Panc1 (cell line): ENCODE measurements at places on chromosomes 16 and 17.

DNA sequence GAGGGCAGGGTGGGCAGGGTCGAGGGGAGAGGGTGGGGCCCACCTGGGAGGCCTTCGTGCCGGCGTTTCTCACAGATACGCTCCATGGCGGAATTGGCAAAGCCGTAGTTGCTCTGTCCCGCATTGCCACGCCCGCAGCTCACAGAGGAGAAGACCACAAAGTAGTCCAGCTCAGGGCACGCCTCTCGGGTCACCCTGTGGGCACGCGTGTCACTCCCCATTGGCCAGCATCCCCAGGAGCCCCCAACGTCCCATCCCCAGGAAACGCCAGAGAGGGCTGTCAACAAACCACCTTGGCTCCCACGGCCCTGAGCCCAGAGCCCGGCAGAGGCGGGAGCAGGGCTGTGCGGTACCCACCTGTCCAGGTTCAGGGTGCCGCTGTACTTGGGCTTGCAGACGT is 16.1 kb downstream of the FASN start:
- no peak for DNase-seq

GRCh38 chr17:260944-261343 is 79.5 kb upstream of the DOC2B start:
- DNase-seq: no peak

DNA sequence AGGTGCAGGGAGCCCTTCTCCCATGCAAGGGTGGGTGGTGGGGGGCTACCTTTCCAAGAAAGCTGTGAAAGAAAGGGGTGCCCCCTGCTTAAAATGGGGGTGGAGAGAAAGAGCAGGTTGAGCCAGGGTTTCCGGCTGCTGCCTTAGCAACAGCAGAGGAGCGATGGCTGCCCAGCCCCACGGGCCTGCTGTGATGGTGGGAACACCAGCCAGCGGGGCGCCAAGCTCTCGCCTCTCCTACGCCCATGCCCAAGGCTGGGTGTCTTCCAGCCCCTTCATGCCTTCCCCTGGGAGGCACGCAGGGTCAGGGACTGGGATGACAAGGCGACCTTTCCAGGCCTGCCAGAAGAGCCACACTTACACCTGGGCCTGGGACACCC is 3.0 kb downstream of the FMNL1 start:
- DNase-seq: no peak

DNA sequence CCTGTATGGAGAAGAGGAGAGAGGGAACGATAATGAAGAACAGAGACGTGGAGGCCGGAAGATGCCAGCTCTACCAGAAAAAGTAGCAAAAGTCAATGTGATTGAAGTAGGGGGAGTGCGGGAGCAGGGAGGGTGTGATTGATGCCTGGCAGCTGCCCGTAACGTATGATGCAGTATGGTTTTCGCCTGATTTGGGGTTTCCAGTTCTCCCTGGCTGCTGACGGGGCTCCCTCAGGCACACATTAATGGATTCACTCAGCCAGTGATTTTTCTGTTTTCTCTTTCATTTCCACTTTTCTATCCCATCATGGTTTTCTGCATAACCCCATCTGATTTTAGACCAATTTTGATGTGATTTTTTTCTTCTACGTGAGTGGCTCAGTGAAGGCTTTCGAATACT is 62.1 kb downstream of the PRKCA start:
- DNase-seq: no peak
